OCI-LY7 (cell line): ENCODE measurements at places on chromosomes 2 and 18.

GRCh38 chr2:176910828-176911227 is 301.8 kb upstream of the HNRNPA3 start:
- no peak for DNase-seq

GRCh38 chr2:110717734-110718133 is 14.6 kb upstream of the ACOXL start:
- no peak for DNase-seq

DNA sequence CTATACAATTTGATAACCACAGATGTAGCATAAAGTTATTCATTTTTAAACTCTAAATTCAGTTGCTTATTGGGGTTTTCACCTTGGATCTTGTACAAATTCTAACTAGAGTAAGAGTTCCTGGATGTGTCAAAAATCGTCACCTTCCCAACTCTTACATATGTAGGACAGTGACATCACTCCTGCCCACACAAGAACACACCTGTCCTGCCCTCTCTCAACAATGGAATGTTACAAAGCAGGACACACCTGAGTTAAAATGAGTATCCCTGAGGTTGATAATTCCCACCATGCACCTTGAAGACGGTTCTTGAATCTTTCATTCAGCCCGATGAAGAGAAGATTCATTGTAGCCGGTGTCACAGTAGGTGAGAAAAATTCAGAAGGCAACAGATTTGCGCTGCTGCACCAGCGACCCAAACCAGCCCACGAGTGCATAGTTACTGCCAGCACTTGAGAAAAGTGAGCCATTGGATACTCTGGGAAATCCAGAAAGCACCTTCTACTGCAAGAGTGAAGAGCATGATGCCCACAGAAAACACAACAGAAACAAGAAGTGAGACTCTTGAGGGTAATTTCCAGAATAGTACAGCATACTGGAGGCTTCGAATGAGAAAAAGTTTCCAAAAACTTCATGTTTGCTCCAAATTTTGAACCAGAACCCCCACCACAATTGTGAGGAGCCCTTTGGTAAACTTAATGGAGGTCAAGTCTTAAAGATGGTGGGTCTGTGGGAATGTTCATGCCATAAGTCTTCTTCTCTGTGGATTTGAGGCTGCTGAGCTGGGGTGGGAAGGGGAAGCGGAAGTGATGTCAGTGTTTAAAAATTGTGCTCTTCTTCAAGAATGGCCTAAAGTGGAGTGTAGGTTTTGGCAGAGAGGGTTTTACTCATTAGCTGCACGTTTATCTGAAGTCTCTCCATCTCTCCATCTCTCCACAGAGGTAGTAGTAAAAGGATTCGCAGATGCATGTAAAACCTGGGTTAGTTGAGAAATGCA is 34.7 kb upstream of the ADAM23 start:
- DNase-seq, result no peak

DNA sequence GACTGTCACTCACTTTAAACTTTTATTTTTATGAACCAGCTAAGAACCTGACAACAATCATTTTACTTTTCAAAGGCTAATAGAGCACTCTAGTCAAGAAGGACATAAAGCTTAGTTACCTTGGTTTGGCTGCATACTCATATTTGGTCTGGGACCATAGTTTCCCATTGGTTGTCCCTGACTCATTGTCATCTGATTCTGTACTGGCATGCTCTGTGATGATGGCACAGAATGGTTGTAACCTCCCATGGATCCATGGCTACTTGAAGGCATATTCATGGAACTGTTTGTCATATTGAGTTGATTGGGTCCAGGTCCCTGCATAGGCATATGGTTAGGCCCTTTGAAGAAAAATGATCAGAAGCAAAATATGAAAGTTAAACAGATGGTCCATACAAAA is 37.9 kb downstream of the SS18 start:
- DNase-seq, result no peak
